Activated CD4-positive, alpha-beta T cell treated with anti-CD3 and anti-CD28 coated beads for 4 hours (primary cell): ENCODE measurements at places on chromosomes 1 and 21.
A peak's percentile ranks its signal among the peaks of the same experiment; 100 is the strongest.

GRCh38 chr1:20158358-20159070 is 19.4 kb downstream of the PLA2G2F start:
- DNase-seq = no peak

DNA sequence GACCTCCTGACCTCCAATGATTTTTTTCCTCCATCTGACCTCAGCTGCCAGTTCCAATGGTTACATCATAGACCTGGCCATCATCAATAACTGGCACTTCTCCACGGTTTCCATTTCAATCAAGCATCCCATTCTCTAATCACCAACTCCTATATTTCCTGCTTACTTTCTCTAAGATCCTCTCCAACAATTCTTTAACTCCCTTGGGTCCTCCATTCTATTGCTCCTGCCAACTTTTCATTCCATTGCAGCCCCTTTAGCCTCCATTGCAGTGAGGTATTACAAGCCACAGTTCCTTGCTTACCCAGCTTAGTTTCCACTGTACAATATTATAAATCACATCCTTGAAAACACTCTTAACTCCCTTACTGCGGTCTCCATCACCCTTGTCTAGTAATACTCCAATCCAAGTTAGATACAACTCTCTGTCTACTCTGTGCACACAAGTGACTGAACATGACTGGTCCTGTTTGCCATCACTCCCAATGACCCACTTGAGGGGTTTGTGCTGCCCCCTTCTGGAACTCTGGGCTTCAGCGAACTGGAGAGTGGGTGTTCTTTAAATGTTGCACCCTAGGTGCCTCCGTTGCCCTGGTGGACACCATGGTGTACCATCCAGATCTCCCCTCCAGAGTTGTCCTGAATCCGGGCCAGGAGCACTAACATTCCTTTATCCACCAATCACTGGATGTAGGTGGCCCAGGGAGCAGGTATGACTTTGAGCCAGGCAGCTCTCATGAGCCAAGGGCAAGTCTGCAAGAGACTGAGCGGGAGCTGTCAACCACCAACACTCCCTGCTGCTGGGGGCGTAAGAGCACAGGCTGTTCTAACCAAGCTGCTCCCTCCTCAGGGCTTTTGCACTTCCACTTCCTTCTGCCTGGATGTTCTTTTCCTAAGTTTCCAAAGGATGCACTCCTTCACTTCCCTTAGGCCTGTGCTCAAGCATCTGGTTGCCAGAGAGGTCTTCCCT is 3.7 kb upstream of the FNDC7 start:
- DNase-seq = peak; percentile 59

GRCh38 chr1:247401310-247402119 is 14.5 kb upstream of the NLRP3 start:
- no peak for DNase-seq

DNA sequence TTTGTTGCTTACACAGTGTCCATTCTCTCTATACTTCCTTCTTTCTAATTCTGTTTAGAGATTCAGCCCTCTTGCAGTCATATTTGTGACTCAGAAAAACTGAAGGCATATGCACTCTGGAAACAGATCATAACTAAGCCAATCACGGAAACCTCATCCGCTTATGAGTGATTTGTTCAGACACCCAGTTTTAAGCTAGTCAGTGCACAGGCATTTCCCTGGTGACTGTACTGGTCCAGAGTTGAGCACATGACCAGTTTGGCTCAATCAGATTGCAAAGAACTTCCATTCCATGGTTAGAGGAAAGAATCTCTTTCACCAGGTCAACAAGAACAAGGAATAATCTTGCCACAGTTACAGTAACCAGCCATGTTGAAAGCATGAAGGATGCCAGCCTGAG is 69.2 kb upstream of the SGIP1 start:
- no peak for DNase-seq

DNA sequence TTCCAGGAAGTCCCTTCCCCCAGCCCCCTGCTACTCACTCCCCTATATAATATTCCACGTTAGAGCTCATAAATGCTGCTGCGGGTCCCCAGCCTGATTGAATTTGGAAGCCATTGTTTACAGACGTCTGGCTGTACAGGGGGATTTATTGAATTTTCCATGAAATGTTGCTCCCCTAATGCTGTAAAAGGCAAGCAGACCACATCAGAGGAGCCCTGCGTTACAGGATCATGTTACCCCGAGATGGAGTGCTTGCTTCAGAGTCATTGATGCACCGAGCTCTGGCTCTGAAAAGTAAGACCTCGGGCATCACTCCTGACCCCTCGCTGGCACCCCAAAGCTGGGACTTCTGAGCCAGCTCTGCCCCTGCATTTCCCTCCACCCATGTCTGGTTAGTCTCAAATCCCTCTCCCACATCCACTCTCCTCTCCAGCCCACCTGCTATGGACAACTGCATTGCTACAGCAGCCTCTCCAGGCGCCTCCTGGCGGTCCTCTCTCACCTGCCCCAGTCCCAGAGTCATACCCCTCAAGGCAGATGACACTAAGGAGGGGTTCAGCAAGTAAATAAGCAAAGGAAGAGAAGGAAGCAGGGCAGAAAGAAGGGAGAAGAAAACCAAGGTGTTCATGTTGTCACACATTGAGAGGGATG is 127.8 kb downstream of the TMEM53 start:
- no peak for DNase-seq

- no peak for DNase-seq
Measured at GRCh38 chr1:201554789-201555592, 16.1 kb downstream of the NAV1 start.

GRCh38 chr1:218817071-218817470 is 356.6 kb upstream of the LYPLAL1 start:
- DNase-seq = no peak
